Endothelial cell (in vitro differentiated cells): ENCODE measurements at places on chromosomes 7 and 10.

DNA sequence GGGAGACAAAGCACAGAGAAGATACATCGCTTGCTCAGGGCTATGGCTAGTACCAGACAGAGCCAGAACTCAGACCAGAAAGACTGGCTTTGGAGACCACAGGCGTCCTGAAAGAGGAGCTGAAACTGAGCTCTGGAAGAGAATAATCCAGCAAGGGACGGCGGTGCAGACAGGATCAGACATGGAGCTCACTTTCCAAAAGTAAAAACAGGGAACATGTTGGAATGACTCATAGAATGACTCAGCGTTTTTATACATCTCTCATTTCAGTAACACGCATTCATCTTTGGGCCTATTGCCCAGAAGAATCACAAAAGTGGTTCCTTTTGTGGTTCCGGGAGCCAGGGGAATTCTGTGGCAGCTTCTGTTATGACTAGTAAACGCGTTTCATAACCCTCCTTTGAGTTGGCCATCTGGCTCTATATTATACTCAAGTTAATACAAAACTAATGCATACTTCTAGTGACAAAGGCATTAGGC lies 37.2 kb downstream of the PLEKHS1 start:
- DNase-seq = no peak

DNA sequence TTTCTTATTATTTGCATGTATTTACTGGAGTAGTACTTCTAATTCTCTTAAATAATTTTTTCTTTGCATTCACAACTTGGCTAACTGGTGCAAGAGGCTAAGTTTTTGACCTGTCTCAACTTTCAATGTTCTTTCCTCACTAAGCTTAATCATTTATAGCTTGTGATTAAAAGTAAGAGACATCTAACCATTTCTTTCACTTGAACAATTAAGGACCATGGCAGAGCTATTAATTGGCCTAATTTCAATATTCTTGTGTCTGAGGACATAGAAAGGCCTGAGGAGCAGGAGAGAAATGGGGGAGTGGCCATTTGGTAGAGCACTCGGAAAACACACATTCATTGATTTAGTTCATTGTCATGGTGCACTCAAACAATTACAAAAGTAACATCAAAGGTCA lies 141.4 kb upstream of the TMEM196 start:
- DNase-seq = no peak

- peak; percentile 49 for DNase-seq
Observed at GRCh38 chr7:28409716-28410627, 2.3 kb upstream of the CREB5 start.

DNA sequence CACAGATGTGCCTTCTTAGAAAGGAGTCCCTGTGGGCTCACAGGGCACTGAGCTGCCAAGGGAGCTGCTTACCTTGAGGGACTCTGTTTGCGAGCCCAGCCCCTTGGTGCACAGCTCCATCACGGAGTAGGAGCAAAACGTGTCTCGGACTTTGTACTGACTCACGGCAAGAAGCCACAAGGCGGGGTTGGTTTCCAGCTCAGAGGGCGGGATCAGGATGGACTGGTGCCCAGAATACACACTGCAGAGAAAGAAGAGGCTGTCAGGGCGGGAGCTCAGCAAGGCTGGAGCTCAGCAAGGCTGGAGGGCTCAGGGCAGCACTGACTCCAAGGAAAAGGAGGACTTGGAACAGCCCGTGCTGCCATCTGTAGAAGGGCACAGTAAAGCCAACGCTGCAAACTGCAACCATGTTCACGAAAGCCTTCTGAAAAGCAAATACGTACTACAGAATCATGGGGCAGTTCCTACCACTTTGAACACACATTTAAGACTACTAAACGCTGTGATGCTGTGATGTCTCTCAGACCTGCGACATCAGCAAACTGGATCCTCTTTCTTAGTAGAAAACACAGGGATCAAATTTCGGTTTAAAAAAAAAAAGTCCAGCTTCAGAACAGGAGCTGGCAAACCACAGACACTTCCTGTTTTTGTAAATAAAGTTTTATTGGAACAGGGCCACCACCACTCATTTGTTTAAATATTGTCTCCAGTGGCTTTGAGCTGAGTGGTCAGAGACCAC lies 194.3 kb downstream of the ZMYND11 start:
- no peak for DNase-seq

GRCh38 chr7:116265881-116266280 lies 55.5 kb downstream of the TES start:
- DNase-seq = no peak
